ENCODE measurements at places on chromosomes 6 and 20.

DNA sequence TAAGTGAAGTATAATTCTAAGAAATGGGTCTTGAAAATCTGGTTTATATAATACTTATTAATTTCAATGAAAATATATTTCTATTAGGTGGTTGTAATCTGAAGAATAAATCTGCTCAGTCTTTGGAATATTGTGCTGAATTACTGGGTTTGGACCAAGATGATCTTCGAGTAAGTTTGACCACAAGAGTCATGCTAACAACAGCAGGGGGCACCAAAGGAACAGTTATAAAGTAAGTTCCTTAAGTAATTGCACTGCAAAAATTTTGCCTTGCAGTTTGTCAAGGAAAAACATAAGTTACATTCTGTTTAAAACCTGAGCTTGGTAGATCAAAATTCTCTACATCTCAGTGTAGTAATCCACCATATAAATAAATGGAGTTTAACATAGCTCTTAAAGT lies 106.0 kb downstream of the MYO6 start:
- peak; percentile 54 for DNase-seq

DNA sequence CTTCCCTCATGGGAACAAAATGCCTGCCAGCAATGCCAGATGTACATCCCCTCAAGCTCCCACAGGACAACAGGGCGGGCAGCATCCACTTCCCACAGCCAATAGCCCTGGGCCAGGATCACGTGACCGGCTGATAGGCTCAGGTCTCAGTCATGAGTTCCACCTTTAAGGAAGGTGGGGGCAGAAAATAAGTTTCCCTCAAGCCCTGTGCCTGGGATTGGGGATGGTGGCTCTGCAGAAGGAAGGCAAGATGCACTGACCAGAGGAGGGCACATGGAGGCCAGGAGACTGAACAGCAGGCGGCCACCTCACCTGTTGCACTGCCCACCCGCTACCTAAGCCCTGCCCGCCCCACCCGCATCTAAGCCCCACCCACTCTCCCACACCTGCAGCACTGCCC lies 149.1 kb downstream of the BMP7 start:
- DNase-seq = no peak

DNA sequence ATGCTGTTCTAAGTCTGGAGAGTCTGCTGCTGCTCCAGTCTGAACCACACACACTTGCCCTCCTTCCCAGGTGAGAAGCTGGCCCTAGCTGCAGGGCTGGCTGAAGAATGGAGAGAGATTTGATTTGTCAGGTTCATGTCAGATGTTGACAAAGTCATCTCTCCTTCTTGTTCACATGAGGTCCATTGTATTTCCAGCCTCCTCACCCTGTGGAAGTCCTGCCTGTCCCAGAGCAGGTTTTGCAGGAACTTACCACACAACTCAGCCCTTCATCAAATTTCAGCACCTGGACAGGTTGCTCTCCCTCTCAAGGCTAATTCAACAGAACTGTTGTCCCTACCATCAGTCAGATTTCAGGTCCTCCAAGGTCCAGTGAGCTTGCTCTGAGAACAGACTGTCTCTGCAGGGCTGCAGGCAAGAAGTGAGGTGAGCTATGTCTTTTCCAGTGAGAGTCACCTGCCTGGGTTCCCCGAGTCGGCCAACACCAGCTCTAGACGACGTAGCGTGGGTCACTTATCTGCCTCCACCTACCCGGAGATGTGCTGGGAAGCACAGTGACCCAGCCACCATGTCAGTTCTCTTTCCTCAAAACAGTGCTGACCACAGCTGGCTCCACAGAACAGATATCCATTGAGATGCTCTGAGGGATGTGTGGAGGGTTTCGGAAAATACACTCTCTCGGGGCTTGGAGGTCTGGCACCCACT lies 58.0 kb upstream of the CD93 start:
- DNase-seq = no peak

DNA sequence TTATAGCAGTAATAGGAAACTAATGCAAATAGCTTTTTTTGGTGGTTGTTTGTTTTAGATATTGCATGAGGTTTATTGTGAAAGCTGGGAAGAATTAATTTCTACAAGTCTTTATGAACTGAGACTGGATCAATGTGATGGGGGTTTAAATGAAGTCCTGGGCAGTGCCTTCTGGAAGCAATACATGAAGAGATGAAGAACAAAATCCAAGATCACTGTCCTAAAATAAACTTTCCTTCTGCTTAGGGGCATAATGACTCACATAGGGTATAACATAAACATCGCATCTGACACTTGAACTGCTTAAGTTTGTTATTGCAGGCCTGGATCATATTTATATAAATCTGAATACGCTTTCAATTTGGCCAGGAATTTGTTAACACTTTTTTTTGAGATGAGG lies 20.9 kb upstream of the SHLD1 start:
- DNase-seq = peak; percentile 14

GRCh38 chr6:112683926-112684325 lies 336.8 kb downstream of the RFPL4B start:
- DNase-seq = peak; percentile 82

- DNase-seq = no peak
Measured at GRCh38 chr6:154594496-154595198, 84.2 kb upstream of the CNKSR3 start.

DNA sequence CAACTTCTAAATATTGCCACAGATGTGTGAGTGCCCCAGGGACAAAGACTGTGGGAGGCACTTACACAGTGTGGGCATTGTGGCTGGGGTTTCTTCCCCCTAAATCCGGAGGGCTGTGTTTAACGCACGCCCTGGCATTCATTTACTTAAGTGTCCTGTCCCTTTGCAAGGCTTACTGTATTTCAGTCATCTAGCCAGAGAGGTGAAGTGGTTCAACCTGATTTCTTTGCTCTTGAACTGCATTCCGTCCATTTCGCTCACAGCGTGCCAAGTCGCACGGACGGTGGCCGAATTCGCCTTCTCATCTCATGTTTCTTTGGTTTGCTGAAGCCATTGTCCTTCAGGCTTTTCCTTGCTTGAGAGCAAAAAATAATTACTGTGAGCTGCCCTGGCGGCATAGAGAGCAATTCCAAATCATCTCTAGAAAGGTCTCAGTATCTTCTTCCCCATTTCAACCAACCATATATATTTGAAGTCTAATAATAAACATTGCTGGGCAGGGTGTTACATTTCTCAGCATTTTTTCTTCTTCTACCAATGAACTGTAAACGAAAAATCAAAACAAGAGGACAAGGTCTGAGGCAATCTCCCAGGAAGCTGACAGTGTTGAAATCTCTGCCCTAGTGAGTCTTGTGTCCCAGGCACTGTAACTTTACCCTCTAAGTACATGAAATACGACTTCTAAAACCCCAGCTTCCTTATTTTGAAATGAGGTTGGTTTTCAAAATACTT lies 16.9 kb downstream of the SYTL3 start:
- DNase-seq = no peak

DNA sequence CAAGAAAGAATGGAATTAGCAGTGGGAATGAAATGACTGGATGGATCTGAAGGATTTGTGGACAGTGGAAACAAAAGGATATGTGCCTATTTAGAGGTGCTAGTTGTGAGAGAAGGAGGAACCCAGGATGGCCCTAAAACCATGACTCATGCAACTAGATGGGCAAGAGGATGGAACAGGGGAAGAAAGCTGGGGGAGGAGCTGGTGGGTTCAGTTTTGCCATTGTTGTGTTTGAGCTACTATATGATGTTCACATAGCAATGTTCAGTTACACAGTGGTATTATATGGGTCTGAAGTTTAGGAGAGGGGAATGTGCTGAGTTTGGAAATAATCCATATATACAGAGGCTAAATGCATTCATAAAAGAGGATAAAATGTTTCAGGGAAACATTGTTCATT lies 125.7 kb upstream of the SSTR4 start:
- no peak for DNase-seq

GRCh38 chr6:11785415-11785773 lies 6.8 kb upstream of the ADTRP start:
- no peak for DNase-seq

- DNase-seq = no peak
Measured at GRCh38 chr6:215335-216034, 76.8 kb upstream of the DUSP22 start.

DNA sequence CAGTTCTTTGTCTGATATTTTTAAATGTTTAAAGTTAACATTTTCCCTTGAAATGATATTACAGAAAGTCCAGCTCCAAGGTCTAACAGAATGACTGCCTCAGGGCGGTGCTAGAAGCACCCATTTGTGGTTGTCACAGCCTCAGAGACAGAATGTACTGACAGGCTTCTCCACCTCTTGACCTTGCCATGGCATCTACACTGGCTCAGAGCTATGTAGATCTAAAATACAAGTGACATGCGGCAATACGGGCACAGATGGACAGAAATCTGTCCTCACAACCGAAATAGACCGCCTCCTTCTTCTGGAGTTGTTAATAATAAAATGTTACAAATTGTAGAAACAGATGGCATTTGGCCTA lies 167.2 kb upstream of the THEMIS start:
- no peak for DNase-seq

DNA sequence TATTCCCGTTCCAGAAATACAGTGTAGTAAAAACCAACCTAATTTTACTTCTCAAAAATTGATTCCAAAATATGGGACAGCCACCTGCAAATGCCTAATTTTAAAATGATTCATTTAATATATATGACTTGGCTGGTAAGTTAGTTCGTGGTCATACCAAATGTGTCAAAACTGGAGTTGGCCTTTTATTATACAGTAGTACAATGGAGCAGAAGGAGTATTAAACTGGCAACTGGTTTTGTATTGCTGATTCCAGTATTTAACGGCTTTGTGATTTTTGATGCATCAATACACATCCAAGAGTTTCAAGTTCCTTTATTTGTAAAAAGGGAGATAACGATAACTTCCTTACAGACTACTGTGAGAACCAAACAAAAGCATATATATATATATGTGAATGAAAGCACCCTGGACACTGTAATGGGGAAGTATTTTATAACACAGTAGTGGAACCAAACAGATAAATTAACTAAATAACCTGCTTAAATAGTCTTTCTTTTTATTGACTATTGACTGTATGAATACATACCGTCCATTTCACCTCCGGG lies 24.8 kb downstream of the SAMHD1 start:
- DNase-seq = no peak

- DNase-seq = no peak
Measured at GRCh38 chr6:170243791-170244291, 47.0 kb downstream of the DLL1 start.

DNA sequence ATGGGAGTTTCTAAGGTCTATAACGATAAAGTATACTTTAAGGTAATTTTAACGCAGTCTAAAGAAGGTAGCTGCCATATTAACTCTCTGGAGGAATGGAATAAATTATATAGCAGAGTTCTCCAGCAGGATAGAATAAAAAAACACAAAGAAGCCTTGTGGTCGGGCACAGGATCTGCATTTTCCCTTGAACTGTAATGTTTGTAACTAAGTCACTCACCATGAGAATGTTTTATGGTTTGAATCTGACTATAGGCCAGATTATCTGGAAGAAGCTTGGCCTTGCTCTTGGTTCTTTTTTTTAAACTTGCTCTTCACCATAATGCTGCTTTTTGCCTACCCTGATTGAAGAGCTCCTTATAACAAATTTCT lies 238.8 kb upstream of the NOX3 start:
- DNase-seq = no peak

GRCh38 chr6:3624250-3625136 lies 127.0 kb downstream of the PXDC1 start:
- no peak for DNase-seq

GRCh38 chr6:21138336-21139069 lies 455.0 kb upstream of the SOX4 start:
- no peak for DNase-seq

DNA sequence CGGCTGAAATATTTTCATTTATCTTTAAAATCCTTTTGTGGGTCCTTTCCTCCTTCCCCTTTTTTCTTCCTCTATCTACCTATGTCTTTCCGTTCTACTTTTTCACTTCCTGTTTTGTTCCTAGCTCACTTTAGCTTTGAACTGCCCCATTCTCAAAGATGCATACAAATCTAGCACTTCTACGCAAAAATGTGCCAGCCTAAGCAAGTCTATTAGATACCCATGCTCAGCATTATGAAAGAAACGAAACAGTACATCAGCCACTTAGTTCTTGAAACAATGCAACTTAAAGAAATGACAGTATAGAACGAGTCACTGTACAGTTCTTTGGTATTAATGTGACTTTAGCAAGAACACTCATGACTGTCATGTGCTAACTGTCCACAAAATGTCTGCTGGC lies 47.3 kb upstream of the MARCKS start:
- DNase-seq = no peak

- DNase-seq = no peak
Measured at GRCh38 chr6:43616725-43617472, 12.2 kb downstream of the GTPBP2 start.

DNA sequence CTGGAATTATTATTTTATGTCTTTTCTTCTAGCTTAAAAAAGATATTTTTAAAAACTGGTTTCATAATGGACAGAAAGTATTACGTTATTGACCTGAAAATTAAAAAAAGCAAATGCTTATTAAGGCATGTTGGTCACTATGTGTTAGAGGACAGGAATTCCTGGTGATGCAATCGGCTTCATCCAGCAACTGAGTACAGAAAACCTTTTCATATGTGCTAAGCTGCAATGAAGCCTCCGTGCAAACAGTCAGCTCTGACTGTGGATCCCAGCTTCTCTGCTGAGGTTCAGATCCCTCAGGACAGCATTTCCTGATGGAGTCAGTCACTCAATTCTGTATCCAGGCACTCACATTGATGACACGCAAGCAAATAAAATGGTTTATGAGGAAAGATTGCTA lies 22.7 kb upstream of the BMP2 start:
- DNase-seq = no peak

GRCh38 chr20:23068283-23068682 lies 17.8 kb downstream of the CD93 start:
- DNase-seq = no peak

DNA sequence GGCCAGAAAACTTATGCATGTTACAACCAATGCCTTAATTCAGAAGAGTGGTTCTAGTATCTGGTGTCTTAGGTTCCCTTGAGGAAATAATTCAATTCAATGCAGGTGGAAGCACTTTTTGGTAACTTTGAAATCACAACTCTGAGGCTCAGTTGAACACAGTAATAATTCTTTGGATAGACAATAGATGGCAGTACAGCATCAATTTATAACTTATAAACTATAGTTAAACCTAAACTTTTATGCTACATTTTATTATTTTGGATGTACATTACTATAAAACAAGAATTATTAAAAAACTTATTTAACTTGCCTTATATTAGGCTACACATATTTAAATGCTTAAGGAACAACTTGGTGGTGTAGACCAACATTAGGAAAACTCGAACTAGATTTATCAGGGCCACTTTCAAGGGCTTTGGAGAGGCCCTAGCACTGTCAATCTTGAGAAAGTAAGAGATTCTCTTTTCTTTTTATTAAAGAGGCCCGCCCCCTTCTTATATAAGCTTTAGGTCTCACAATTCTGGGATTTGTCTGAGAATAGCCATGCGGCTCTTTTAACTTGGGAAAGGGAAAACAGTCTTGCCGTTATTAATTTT lies 85.9 kb downstream of the CRYBG1 start:
- DNase-seq = peak; percentile 12

DNA sequence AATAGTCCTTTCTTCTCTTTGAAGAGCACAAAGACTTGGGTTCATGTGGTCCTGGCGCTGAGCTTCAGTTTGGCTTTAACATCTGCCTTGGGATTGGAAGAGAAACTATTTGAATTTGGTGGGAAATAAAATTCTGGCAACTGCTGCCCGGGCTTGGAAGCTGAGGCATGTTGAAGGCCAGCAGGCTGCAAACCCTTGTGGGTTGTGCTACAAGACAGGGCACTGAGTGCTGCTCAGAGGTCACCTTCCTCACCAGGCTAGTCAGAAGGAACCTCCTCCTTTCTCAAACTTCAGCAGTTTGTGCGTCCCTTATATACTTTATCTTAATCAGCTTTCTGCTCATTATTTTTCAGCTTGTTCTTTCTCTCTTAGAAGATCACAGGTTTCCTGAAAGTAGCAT lies 238.4 kb upstream of the TBX18 start:
- DNase-seq = no peak

- DNase-seq = no peak
Measured at GRCh38 chr6:6592826-6593475, 4.4 kb downstream of the LY86 start.

All from HFFc6 (cell line).